Inflammatory macrophage treated with lipopolysaccharide for 4 hours (primary cell): ENCODE measurements at places on chromosomes 2 and 18.

DNA sequence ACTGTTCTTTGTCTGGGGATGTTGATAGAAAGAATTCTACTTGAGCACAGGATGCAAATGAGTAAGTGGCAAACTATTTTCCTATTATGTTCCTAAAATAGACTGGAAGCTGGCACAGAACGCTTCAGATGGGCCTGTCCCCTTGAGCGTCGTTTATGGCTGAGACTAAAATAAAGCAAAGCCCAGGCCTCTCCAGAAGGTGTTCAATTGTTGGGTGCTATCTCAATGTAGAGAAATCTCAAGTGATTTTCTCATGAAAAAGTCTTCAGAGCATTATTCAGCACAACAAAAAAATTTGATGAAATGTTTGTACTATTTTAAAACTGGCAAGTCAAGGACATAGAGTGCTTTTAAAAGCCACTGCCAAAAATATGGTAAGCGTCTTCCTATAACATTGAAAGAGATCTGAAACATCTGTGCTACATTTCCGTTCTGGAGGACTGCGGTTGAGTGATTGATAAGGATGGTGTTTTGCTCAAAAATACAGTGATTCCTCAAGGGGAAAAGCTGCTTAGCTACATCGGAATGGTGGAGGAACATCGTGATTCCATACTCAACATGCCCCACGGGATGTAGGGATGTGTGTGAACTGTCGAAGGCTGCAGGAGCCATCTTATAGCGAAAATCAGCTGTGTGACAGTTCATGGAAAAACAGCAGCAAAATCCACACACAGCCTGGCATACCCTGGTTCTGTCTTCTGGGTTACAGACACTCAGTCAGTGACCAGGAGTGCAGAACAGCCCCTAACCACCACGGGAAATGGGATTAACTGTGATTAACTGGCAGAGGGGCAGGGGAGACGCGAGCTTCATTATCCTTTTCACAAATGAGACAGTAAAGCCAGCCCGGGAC, 10.4 kb upstream of the LRRFIP1 start:
- no peak for DNase-seq

GRCh38 chr2:160651416-160652200, 158.0 kb upstream of the RBMS1 start:
- DNase-seq = peak; percentile 83

GRCh38 chr2:99776906-99777646, 287.3 kb upstream of the REV1 start:
- no peak for DNase-seq

DNA sequence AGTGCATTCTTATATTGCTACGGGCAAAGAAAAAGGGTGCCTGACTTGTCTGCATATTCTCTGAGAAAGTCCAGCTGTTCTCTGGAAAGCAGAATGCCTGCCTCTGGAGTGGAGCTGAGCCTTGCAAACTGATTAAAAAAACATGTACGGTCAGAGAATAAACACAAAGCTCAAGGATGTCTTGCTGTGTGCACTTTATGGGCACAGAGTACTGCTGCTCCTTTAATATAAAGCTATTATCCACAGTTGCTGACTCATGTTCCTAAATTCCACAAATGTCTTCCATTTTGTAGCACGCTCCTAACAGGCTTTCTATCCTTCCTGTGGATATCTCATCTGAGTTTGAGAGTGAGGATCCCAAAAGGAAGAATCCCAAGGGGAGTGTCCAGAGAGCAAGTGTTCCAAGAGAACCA, 229.0 kb downstream of the MREG start:
- no peak for DNase-seq

GRCh38 chr2:172484706-172485105, 57.3 kb downstream of the ITGA6 start:
- DNase-seq = no peak

- DNase-seq = no peak
Observed at GRCh38 chr2:32231959-32232358, 32.7 kb downstream of the NLRC4 start.

DNA sequence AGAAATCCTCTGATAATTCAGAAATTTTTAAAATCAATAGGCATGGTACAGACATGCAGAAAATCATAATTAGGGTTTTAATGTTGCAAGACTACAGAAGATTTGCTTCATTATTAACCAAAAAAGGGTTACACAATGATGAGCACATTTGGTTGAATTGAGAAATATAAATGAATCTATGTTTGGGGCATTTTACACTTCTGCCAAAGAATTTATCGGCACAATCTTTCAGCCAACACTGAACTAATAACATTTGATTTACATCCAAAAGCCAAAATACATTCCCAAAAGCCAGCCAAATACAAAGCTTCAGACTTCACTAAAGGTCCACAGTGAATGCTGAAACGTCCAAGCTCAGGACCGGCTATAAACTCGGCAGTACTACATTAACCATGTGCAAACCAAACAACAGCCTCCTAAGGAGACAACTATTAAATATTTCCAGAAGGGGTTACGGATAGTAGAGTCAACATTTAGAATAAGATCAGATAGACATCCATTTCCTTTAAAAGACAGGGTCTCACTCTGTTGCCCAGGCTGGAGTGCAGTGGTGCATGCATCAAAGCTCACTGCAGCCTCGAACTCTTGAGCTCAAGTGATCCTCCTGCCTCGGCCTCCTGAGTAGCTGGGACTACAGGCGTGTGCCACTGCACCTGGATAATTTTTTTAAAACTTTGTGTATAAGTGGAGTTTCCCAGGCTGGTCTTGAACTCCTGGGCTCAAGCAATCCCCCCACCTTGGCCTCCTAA, 29.4 kb downstream of the SPRED2 start:
- peak; percentile 56 for DNase-seq

GRCh38 chr2:71643674-71644357, 190.5 kb downstream of the DYSF start:
- DNase-seq = no peak
